ENCODE measurements at places on chromosomes 12 and 14. TPM values are rescaled to one million over a fixed set of nuclear protein-coding genes. Genes with fewer than 3 reads are reported as not detected.

- no peak for DNase-seq
These were observed 23.4 kb upstream of the BEGAIN start for GRCh38 chr14:100610511-100611217.

GRCh38 chr12:39572551-39572950, 47.1 kb downstream of the ABCD2 start:
- DNase-seq: no peak

GRCh38 chr12:28776220-28776619, 372.9 kb upstream of the FAR2 start:
- no peak for DNase-seq

GRCh38 chr12:114404083-114404925, 1.6 kb downstream of the TBX5 start:
- DNase-seq: no peak

ANGEL1 gene
- 30.5 TPM for total RNA-seq

GRCh38 chr12:106135075-106135474, 3.7 kb downstream of the NUAK1 start:
- no peak for DNase-seq

DNA sequence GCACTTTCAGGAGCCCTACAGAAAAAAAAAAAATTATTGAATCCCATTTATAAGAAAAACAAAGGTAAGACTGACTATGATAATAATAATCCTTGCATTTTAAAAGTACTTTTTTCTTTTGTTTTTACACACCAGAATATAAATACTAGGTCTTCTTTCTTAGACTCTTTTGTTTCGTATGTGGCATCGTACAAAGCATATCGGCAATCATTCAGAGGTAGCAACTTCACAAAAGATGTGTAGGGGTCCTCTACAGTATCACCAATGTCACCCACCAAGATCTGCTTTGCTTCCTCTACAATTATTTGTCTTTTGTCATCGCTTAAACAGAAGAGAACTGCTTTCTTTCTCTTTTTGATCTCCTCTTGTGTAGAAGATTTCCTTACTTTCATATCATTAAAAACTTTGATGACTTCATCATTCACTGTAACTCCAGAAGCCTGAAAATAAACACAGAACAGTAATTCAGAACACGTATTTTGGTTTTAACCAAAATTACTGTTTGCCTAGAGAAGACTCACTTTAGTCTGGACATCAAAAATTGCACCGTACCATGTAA, 1.2 kb downstream of the CFL2 start:
- DNase-seq: no peak

GZMB gene
- not detected for total RNA-seq

AVPR1A gene
- total RNA-seq: 14.7 TPM

GRCh38 chr14:53683229-53683628, 273.4 kb downstream of the BMP4 start:
- DNase-seq: no peak

DNA sequence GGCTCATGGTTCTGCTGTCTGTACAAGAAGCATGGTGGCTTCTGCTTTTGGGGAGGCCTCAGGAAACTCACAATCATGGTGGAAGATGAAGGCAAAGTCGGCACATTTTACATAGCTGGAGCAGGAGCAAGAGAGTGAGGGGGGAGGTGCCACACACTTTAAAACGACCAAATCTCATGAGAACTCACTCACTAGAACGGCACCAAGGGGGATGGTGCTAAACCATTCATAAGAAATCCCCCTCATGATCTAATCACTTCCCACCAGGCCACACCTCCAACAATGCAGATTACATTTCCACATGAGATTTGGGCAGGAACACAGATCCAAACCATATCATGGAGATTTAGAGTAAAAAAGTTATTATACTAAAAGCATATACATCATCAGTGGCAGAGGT, 13.6 kb upstream of the LEMD3 start:
- DNase-seq: no peak

HOXC12 gene
- 0.15 TPM for total RNA-seq

LPCAT3 gene
- total RNA-seq: 67.5 TPM

- DNase-seq: no peak
These were observed 15.7 kb downstream of the CHPT1 start for GRCh38 chr12:101713059-101713682.

- DNase-seq: no peak
These were observed 747 bp upstream of the DACT1 start for GRCh38 chr14:58637040-58637390.

DNA sequence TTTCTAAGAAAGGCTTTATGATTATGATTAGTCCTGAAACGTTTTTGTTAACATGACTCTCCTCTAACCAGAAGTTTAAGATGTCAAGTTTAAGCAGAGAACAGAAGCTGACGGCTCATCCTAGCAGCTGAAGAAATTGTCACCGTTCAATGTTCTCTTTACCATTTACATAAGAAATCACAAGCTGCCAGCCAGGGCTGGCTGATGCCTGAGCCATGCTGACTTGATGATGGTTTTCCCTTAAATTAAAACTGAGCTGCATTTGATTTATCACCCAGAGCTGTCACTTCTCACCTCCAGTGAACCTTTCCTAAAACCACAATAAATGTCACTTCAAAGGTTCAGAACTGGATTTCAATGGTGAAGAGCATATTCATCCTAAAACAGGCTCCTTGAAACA, 153.6 kb downstream of the KTN1 start:
- no peak for DNase-seq

NOS1 gene
- 0.16 TPM for total RNA-seq

DNA sequence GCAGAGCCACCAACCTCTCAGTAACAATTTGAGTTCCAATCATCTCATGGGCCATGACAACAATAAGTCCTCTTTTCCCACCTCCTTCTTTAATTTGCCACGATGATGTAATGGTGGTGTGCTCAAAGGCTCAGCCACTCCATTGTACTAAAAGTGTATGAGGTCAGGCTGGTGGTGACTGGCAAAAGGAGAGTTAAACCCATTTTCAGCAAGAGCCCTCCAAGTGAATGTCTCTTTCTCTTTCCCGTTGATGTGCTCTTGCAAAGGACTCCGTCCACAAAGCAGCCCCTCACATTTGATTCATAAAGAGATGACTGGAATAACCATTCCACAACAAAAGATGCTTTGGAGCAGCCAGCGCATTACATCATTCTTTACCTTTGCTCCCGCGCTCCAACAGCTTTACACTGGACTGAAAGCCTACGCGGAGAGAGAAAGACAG, 41.6 kb downstream of the DUSP16 start:
- no peak for DNase-seq

KRT80 gene
- 2.9 TPM for total RNA-seq

DNA sequence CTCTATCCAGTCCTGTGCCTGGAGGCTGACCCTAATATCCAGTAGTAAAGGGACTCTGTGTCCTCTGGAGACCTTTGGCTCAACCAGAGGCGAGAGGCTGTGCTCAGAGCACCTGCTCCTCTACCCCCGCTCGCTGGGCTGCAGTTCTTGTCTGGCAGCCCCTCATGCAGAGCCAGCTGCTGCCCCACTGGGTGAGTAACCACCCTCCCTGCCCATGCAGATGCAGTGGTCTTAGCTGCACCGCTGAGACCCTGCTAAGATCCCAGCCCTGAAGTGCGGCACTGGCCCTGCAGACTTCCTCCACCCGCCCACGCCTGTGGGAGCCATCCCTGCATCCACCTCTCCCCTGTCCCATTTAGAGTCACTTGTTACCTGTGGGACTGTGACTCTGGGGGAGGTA, 347.5 kb upstream of the SFSWAP start:
- DNase-seq: no peak

DNA sequence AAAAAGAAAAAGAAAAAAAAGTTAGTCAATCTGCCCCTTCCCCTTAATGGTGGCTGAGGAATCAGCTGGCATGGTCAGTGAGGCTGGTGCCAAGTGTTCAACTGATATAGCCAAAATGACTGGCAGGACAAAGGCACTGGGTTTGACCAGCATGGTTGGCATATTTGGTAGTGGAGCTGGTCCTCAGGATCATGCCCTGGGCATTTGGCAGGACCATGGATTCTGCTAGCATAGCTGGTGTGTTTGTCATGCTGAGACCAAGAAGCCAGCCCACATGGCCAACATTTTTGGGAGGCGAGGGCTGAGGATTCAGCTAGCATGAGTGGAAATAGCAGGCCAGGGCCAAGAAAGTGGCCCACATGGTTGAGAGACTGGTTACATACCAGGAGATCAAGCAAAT, 136.5 kb downstream of the FBXL14 start:
- no peak for DNase-seq

DNA sequence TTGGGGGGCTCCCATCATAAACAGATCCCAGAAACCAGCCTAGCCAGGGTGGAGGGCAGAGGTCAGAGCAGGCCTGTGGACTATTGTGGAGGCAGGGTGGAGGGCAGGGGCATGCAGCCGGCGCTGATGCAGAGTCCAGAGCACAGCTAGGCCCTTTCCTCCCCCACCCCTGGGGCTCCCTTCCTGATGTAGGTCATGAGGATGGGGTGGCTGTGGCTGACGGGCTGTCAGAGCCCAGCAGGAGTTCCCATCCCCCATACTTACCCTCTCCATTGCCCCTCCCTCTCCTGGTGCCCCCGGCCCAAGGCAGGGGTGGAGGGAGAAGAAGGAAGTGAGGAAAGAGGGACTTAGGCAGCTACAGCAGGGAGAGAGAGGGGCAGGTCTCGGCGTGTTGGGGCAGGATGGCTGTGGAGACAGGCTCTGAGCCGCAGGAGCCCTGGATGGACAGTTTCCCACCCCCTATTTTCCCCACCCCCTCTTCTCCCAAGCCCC, 5.7 kb upstream of the ZNF385A start:
- no peak for DNase-seq

DNA sequence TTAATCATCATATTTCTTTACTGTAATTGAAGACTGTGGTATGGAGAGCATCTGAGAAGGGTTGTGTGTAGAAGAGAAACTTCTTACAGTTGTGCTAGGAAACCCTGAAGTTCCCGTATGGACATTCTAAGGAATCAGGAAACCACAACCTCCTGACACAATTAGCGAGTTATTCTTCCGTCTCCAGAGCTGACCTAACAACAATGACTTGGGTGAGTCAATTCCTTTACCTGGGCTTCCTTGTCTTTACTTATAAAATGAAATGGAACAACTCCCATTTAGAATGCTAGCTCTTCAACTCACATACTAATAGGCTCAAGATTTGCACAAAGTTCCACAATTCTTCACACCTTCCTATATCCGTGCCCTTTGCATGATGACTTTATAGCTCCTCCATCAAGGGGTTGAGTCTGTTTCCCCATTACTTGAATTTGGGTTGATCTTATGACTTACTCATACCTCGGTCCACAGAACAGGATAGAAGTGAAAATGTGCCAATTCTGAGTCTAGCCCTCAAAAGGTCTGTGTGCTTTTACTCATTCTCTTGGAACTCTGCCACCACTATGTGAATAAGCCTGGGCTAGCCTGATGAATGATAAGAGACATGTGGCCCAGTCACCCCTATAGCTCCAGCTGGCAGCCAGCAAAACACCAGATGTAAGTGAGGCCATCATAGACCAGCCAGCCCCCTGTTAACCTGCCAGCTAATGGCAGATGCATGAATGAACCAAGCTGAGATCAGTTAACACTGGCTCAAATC, 459.4 kb downstream of the ETNK1 start:
- DNase-seq: no peak

GRCh38 chr12:89238593-89238992, 113.7 kb downstream of the DUSP6 start:
- no peak for DNase-seq

DNA sequence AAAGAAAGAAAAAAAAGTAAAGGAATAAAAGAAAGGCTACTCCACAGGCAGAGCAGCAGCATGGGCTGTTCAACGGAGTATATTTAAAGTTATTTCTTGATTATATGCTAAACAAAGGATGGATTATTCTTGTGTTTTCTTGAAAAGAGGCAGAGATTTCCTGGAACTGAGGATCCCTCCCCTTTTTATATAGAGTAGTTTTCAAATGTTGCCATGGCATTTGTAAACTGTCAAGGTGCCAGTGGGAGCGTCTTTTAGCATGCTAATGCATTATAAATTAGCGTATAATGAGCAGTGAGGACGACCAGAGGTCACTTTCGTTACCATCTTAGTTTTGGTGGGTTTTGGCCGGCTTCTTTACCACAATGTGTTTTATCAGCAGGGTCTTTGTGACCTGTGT, 383.0 kb downstream of the PCNX1 start:
- no peak for DNase-seq

All from breast epithelium (tissue), 4 donors.